Testis (tissue), 5 donors: ENCODE measurements at places on chromosomes 6 and 20. TPM values are rescaled to one million over a fixed set of nuclear protein-coding genes. Genes with fewer than 3 reads are reported as not detected.

- DNase-seq = no peak
- no peaks in the 10 kb centered on the region for H3K4me1 ChIP-seq
- H3K27me3 ChIP-seq = no peaks in the 10 kb centered on the region
- H3K27ac ChIP-seq = no peak overlapping the region
Measured at GRCh38 chr6:3612341-3613041, 139.0 kb downstream of the PXDC1 start.

DNA sequence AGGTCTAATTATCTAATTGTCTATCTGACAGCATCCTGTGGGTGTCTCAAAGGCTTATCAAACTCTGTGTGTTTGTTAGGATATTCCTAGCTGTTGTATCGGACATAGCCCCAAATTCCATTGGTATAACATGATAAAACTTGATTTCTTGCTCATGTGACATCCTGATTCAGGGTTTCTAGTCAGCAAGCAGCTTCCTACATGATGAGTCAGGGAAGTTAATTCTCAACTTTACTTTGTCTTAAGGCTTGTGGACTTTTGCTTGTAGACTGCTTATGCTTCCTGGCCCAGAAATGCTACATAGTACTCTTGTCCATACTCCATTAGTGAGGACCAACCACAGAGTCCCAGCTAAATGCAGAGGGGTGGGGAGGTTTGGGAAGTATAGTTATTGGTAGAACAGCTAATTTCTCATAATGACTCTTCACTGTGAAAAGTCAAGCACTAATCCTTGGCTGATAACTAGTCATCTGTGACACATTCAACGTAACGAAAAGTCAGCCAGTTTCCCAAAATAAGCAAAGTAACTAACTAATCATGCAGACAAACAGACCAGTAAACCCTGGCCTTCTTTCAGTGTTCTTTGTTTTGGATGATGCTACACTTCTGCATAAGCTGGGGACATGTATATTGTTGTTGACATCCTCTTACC is 25.8 kb downstream of the NKAIN2 start:
- H3K36me3 ChIP-seq = no peaks in the 10 kb centered on the region
- H3K27me3 ChIP-seq = no peaks in the 10 kb centered on the region
- no peak for DNase-seq
- H3K4me1 ChIP-seq = no peaks in the 10 kb centered on the region

DNA sequence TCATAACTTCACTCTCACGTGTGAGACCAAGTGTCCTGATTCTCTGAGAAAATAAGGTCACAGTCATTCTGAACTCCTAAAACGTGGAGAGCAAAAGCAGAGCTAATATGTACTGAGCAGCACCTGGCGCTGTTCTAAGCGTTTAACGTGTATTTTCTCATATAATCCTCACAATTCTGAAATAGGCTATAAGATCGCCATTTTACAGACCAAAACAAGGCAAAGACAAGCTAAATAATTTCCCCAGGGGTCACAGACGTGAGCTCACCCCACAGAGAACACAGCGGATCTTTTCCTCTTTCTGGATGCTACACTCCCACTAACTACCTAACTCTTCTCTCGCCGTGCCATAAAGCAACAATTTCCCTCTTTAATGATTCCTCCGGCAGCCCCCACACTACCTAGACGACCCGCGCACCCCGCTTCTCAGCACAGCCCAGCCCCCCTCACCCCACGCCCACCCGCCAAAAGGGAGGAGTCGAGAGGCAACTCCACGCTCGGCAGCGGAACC is 636 bp downstream of the SUPT3H start:
- H3K27me3 ChIP-seq = no peaks in the 10 kb centered on the region
- no peaks in the 10 kb centered on the region for H3K36me3 ChIP-seq
- no peak for DNase-seq

CLIC5 gene
- 17.1 TPM for polyA plus RNA-seq

BMP2 gene
- polyA plus RNA-seq = 1.8 TPM

GRCh38 chr6:146968041-146968760 is 236.0 kb upstream of the STXBP5 start:
- no peak overlapping the region for H3K27ac ChIP-seq
- DNase-seq = no peak
- H3K27me3 ChIP-seq = no peaks in the 10 kb centered on the region
- no peaks in the 10 kb centered on the region for H3K36me3 ChIP-seq
- H3K4me3 ChIP-seq = no peak overlapping the region

DNA sequence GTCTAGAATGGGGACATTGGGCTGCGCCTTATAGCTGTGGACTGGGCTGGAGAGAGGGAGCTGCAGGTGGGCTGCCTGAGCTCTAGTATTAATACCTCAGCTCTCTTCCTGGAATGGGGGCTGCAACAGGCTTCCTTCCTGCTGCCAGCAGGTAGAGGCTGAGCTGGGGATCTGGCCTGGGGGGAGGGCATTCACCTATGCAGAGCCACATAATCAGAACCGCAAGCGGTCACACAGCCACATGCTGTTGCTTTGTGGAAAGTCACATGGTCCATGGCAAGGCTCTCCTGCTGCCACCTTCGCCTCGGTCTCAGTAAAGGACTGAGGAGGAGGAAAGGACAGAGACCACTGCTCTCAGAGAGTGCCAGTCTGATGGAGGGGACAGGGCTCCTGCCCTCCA is 35.7 kb downstream of the ITPR3 start:
- H3K4me1 ChIP-seq = no peaks in the 10 kb centered on the region
- no peak overlapping the region for H3K4me3 ChIP-seq
- H3K27me3 ChIP-seq = no peaks in the 10 kb centered on the region
- H3K36me3 ChIP-seq = no peaks in the 10 kb centered on the region
- H3K27ac ChIP-seq = no peak overlapping the region

- H3K36me3 ChIP-seq = no peaks in the 10 kb centered on the region
- H3K4me3 ChIP-seq = no peak overlapping the region
- DNase-seq = no peak
- H3K27ac ChIP-seq = no peak overlapping the region
- no peaks in the 10 kb centered on the region for H3K27me3 ChIP-seq
- no peaks in the 10 kb centered on the region for H3K4me1 ChIP-seq
Measured at GRCh38 chr20:38018385-38018784, 14.9 kb downstream of the TTI1 start.

DNA sequence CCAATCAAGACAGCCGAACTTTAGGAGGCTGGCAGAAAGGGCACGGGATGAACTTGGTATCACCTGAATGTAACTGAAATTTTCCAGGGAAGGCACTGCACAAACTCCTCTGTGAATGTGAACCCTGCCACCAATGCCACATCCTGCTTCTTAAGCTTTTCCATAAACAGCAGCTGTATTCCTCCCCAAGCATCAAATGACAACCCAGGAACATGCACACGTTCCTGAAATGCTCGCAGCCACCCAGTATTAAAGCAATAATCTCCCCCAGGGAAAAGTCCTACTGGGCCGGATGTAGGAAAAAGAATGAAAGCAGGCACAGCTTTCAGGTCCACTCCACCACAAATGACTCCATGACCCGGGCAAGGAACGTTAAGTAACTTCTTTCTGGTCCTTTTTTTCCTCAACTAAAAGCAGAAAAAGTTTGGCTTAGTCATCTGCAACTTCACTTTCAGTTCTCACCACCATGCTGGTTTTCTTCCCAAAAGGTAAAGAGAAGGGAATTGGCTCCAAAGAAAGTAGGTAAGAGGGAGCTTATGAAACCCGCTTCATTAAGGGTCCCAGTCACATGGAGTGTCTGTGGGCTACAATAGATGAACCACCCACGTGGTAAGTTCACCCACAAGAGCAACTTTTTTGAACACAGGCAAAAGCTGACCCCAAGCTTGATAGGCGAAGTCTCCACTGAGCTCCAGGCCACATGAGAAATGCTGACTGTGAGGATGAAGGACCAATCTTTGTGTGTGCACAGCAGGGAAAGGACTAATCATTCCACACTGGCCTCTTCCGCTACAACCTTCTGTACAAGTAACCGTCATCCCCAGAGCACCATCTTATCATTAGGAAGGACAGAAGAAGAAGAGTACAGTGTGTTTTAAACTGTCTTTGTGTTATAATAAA is 90.1 kb downstream of the HIVEP2 start:
- no peak overlapping the region for H3K4me3 ChIP-seq
- no peak overlapping the region for H3K27ac ChIP-seq
- DNase-seq = no peak
- H3K27me3 ChIP-seq = no peaks in the 10 kb centered on the region
- no peaks in the 10 kb centered on the region for H3K4me1 ChIP-seq
- H3K36me3 ChIP-seq = no peaks in the 10 kb centered on the region

- H3K27me3 ChIP-seq = no peaks in the 10 kb centered on the region
- no peak for DNase-seq
- H3K4me1 ChIP-seq = no peaks in the 10 kb centered on the region
- no peak overlapping the region for H3K4me3 ChIP-seq
Measured at GRCh38 chr20:1671891-1672669, 14.5 kb upstream of the SIRPG start.

- peaks cover 10% of the 10 kb centered on the region for H3K4me1 ChIP-seq
- H3K36me3 ChIP-seq = no peaks in the 10 kb centered on the region
- peak overlapping the region; percentile 52 for H3K27ac ChIP-seq
- DNase-seq = peak; percentile 83
- no peaks in the 10 kb centered on the region for H3K27me3 ChIP-seq
Measured at GRCh38 chr6:157323966-157324300, 614 bp upstream of the TMEM242 start.

MEI4 gene
- polyA plus RNA-seq = 6.9 TPM

DNA sequence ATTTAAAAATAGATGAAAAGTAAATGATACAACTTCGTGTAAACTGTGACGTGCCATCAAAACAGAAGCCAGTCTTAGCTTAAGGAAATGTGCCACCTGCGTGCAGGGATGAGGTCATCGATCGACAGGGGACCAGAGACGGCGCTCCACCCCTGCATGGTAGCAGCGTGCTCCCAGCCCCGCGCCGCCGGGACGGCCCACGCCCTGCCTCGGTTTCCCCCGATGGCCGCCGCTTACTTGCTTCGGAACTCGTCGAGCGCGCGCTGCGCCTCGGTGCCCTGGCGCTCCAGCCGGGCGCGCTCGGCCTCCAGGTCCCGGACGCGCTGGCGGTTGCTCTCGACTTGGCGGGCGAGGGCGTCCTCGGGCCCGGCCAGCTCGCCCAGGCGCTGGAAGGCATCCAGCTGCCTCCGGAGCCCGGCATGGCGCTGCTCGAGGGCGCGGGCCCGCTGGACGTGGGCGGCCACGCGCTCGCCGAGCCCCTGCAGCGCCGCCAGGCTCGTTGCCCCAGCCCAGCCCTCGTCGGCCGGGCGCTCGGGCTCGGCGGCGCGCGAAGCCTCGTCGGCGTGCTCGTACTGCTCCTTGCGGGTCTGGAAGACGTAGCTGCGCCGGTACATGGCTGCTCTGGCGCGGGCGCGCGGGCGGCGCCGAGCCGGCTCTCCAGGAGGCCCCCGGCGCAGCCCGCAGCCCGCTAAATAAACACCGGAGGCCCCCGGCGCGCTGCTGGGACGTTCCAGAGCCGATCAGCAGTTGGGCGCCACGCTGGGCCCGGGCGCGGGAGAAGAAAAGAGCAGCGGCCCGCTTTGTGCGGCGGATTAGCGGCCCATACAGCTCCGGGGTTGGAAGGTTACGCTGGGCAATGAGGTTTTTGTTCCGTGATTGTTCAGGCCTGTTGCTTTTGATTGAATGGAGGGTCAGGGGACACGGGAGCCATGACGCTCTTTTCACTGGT is at the start of gene BFSP1:
BFSP1 (minus strand) TSS at position 664 of the 949 bp plus-strand sequence; CDS start at position 614, 50 bp downstream.
- no peaks in the 10 kb centered on the region for H3K4me1 ChIP-seq
- peak; percentile 69 for DNase-seq
- peak within 1 kb of the TSS; percentile 69 for H3K4me3 ChIP-seq
- peak within 1 kb of the TSS; percentile 61 for H3K27ac ChIP-seq
- H3K36me3 ChIP-seq = no peaks in the 10 kb centered on the region

DNA sequence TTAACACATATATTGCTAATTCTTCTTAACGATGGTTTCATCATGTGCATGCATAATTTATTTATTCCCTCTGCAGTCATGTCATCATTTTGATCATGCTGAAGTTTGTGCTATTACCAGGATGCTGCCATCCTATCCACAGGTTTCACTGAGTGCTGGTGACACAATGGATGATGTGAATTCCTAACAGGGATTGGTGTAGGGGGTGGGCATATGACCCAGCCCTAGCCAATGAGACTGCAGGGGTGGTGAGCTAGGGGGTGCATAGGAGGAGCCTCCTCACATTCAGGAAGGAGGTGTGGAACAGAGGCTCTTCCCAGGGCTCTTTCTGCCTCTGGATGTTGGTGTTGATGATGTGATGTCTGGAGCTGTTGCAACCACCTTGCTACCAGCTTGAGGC is 7.5 kb downstream of the CST5 start:
- no peaks in the 10 kb centered on the region for H3K36me3 ChIP-seq
- H3K27ac ChIP-seq = no peak overlapping the region
- no peaks in the 10 kb centered on the region for H3K27me3 ChIP-seq
- no peak for DNase-seq

LYRM2 gene
- polyA plus RNA-seq = 32.5 TPM

OPN5 gene
- polyA plus RNA-seq = 17.3 TPM

CCN6 gene
- polyA plus RNA-seq = 6.8 TPM

SLC16A10 gene
- 9.0 TPM for polyA plus RNA-seq

EBF4 gene
- 6.1 TPM for polyA plus RNA-seq

- H3K4me3 ChIP-seq = no peak overlapping the region
- no peaks in the 10 kb centered on the region for H3K27me3 ChIP-seq
- peaks cover 6% of the 10 kb centered on the region for H3K4me1 ChIP-seq
- no peaks in the 10 kb centered on the region for H3K36me3 ChIP-seq
- DNase-seq = no peak
Measured at GRCh38 chr6:18392346-18392877, 5.3 kb downstream of the RNF144B start.

- peak overlapping the region; percentile 27 for H3K4me3 ChIP-seq
- no peaks in the 10 kb centered on the region for H3K27me3 ChIP-seq
- H3K36me3 ChIP-seq = no peaks in the 10 kb centered on the region
- DNase-seq = peak; percentile 17
- no peak overlapping the region for H3K27ac ChIP-seq
- peaks cover 3% of the 10 kb centered on the region for H3K4me1 ChIP-seq
Measured at GRCh38 chr20:59299945-59300332, 472 bp upstream of the EDN3 start.

TCF19 gene
- polyA plus RNA-seq = 4.7 TPM

GRCh38 chr6:38284802-38285394 is 354.8 kb downstream of the BTBD9 start:
- H3K4me1 ChIP-seq = no peaks in the 10 kb centered on the region
- H3K27ac ChIP-seq = no peak overlapping the region
- no peaks in the 10 kb centered on the region for H3K36me3 ChIP-seq
- H3K4me3 ChIP-seq = no peak overlapping the region
- no peak for DNase-seq

DNA sequence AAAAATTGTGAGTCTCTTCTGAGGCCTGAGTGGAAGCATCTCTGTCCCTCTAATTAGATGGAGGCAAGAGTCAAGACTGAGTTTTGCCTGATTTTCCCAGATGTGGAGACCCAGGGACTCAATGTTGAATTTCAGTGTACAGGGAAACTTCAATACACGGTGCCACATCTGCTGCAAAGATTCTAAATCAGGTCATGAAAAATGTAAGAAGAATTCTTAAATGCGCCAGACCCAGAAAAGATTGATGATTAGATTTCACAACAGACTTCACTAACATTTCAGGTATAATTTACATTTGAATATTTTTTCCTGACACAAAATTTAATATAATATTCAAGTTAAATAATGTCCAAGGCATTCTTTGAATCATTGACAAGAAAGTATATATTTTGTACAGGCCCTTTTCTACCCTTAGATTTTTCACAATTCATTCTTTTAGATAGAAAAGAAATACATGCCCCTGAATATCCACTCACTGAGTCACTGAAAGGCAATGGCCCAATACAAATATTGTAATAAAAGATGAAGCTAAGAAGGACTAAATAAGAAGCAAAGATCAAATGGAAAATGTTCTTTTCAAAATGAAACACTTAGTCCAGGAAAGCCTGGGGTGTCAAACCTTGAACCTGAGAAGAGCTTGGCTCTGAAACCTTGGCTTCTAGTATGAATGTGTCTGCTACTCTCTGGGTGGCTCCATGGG is 18.2 kb upstream of the HDGFL1 start:
- no peaks in the 10 kb centered on the region for H3K4me1 ChIP-seq
- no peak overlapping the region for H3K4me3 ChIP-seq
- no peaks in the 10 kb centered on the region for H3K27me3 ChIP-seq
